ENCODE measurements at places on chromosomes 12 and 14.
A peak's percentile ranks its signal among the peaks of the same experiment; 100 is the strongest.

GRCh38 chr12:84661786-84662185, 250.8 kb downstream of the SLC6A15 start:
- DNase-seq = no peak

GRCh38 chr12:4908684-4909409, 858 bp upstream of the KCNA1 start:
- no peak for DNase-seq

DNA sequence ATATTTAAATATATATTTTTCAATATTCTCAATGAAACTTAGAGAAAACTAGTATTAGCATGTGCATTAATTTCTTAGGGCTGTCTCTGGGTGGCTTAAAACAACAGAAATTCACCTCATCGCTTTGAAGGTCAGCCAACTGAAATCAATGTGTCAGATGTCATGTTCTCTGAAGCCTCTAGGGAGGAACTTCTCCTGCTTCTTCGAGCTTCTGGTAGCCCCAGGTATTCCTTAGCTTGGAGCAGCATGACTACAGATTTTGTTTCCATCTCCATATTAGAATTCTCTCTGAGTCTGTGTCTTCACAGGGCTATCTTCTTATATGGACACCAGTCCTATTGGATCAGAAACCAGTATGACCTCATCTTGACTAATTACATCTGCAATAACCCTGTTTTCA, 221.5 kb downstream of the PDZRN4 start:
- DNase-seq = no peak

DNA sequence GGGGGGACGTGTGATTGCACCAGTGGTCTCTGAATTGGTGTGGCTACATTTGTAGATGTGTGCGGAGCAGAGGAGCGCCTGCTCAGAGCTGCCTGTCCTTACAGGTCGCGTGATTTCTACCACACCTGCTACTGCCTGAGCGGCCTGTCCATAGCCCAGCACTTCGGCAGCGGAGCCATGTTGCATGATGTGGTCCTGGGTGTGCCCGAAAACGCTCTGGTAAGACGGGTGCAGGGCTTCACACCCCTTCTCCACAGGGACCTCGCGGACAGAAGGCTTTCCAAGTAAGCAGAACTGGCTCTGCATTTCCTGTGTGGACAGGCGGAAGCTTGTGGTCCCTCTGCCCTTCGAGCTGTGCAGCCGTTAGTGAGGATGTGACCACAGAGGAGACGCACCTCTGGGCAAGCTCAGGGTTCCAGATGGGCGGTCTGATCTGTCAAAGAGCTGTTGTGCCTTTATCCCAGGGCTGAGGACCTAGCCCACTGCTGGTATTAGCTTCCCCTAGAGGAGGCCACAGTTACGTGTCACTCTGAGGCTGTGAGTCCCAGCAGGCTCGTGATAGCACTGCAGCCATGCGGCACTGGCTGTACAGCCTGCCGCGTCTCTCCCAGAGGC, 47.7 kb downstream of the MAX start:
- DNase-seq = peak; percentile 25

- DNase-seq = no peak
Measured at GRCh38 chr14:86521031-86521730, 991.2 kb downstream of the FLRT2 start.

- peak; percentile 3 for DNase-seq
Measured at GRCh38 chr12:109944561-109945359, 44.7 kb downstream of the TCHP start.

DNA sequence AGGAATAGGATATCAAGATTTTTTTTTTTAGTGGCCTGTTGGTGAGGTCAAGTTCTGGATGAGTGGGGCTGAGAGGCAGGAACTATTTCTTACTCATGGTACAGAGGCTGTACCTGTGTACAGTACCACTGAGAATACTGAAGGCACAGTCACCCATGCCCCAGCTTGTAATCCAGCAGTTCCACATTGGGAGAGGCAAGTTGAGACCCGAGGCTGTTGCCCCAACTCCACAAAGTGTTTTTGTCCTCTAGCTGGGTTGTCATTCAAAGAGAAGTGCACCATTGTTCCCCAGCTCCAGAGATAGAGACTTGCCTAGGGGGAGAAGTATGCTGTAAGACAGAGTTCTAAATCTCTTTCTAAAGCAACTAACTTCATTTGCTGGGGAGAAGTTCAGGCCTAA, 38.7 kb downstream of the ARID2 start:
- DNase-seq = no peak

GRCh38 chr12:7047306-7047705, 13.2 kb upstream of the C1S start:
- no peak for DNase-seq

DNA sequence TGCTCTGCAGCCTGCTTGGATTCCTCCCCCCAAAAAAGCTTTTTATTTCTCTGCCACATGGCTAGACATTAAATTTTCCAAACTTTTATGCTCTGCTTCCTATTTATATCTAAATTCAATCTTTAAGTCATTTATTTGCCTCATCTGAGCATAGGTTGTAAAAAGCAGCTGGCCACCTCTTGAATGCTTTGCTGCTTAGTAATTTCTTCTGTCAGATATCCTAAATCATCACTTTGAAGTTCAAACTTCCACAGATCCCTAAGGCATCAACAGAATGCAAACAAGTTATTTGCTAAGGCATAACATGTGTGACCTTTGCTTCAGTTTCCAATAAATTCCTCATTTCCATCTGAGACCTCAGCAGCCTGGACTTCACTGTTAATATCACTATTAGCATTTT, 209.6 kb downstream of the FSCB start:
- DNase-seq = no peak

GRCh38 chr14:91171291-91171690, 57.4 kb downstream of the DGLUCY start:
- DNase-seq = no peak

- no peak for DNase-seq
Measured at GRCh38 chr12:113942209-113942608, 23.9 kb downstream of the RBM19 start.

DNA sequence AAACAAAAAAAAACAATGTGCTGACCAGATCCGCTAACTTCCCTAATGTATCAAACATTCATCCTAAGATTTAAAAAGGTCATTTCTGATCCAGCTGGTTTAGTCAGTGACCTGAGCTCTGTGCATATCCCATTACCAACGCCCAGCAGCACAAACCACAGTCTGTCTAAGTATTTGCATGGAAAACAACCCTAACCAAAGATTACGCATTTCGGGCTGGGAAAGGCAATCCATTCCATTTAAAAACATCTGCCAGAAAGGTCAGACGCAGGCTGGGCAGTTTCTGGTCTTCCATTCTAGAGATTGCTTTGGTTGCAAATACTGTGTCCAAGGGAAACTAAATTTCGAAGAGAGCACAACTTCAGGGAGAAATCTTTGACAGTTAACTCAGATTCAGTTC, 234.9 kb downstream of the FLRT2 start:
- no peak for DNase-seq

- no peak for DNase-seq
Measured at GRCh38 chr12:96335270-96335669, 65.0 kb downstream of the CDK17 start.

- DNase-seq = no peak
Measured at GRCh38 chr12:15984097-15984800, 73.1 kb downstream of the DERA start.

GRCh38 chr12:4802841-4803240, 82.6 kb downstream of the GALNT8 start:
- DNase-seq = no peak

GRCh38 chr14:30082486-30082885, 154.8 kb upstream of the PRKD1 start:
- no peak for DNase-seq

DNA sequence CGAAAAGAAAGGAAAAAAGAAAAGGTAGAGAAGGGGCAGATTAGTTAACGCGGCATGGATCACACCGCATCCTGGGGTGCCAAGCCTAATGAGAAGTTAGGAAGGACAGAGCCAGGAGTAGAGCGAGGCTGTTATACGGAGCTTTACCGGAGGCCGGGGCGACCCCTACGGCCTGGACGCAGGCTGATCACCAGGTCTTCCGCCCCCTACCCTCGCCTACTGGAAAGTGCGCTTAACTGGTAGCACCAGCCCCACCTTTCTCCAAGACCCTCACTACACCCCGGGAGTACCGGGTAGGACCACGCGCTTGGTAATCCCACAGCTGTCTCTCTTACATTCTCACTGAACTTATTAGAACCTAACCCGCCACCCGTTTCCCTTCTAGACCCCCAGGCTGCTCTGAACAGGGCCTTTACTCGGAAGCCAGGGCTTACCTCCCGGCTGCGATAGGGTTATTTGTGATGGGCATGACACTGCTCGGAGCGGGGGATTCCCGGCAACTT, 33.8 kb downstream of the WBP11 start:
- DNase-seq = no peak

DNA sequence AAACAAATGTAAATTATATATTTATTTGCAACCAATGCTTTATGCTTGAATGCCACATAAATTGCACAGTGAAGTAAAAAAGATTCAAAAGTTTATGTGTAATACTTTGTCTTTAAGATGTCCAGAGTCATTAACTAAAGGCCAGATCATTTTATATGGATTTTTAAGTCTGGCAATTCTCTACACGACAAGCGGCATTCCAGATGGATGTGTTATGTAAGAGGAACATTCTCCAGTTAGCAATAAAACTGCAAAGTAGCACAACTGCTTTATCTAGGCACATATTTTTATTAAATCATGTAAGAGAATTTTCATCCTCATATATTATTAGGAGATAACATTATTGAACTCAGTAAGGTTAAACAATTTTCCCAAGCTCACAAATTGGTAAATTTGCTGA, 1717.7 kb upstream of the SEL1L start:
- DNase-seq = no peak

DNA sequence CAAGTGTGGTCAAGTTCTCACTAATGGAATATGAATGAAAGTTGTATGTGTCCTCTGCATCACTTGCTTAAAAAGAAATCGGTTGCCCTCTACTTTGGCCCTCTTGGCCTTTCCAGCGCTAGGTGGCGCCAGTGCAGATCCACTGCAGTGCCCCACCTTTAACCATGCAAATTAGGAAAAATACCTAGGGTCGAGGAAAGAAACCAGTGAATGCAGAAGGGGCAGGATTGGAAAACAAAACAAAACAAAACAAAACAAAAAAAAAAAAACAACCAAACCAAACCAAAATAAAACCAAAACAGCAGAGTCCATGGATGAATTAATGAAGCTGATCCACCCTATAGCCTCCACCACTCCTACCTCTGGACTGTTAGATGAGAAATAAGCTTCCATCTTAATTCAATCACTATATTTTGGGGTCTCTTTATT, 12.9 kb upstream of the NEMF start:
- DNase-seq = peak; percentile 74

DNA sequence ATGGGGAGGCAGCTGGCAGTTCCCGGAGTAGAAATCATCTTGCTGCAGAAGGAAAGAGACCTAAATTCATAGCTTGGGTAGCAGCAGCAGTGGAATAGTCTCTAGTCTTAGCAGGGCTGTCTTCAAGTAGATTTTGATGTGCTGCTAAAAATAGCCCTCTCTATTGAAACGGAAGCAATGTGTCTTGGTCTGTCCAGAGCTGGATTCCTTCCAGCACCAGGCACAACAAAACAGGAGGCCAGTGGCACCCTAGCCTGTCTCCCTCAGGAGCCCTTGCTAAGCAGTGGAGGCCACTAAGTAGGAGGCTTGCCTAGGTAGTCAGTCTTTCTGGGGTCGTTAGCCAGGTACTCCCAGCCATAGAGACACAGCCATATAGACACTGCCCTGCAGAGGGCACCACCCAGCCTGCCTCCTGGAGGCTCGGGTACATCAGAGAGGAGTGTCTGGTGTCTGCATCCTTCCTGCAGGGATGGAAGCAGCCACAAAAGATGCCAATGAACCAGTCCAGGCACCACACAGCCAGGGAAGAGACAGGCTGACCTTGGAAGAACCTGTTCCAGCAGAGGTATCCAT, 97.5 kb downstream of the CRACR2A start:
- no peak for DNase-seq

DNA sequence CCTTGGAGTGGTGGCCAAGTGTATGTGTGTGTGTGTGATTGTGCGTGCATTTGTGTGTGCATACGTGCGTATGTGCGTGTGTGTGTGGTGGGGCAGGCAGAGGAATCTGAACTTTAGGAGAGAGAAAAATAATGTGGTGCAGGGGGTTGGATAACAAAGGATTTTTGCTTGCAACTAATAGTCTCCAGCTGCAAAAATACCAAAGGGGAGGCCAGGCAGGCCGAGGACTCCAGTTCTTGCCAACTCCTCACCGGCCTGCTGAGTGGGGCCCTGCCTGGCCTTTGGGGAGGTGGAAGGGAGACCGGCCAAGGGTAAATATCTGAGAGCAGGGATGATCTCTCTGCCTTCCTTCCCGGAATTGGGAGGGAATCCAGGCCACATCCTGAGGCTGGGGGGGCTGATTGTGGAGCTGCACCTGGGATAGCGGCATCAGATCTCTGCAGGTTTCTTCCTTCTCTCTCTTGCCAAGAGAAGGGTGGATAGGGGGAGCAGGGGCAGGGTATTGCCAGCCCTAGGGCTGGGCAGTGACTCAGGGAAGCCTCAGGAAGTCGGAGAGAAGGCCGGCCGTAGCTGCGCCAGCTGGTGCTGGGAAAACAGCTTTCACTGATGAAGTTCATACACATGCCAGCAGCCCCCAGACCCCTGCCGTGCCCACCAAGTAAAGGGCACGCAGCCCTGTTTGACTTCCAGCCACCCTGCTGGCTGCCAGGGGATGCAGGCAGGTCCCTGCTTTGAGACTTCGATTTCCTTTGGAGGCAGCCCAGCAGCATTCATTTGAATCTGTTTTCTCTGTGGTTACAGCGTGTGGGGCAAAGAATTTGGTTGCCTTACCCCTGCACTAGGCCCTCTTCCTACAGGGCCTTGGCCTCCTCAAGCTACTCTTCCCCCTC, 4.6 kb upstream of the LRP1-AS start:
- no peak for DNase-seq

- peak; percentile 96 for DNase-seq
Measured at GRCh38 chr14:35403603-35404448, 723 bp downstream of the NFKBIA start.

DNA sequence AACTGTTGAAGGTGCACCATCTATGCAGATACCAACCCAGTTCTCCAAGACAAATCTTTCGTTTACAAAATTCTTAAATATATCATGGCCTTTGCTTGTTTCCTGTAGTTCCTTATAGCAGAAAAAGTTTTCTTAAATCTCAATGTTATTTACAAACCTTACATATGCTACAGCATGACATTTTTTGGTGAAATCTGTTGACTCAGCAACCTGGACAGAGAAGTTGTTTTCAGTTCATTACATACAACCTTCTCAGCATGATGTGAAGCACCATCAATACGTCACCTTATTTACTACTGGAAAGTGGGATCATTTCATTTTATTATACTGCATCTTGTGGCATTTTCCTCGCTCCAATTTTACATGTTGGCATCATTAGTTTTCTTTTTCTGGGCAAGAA, 231.9 kb downstream of the SLC16A7 start:
- DNase-seq = no peak

Data from CD4-positive, alpha-beta T cell treated with Interferon gamma for 1 hour (primary cell).